Breast epithelium (tissue), 4 donors: ENCODE measurements at places on chromosomes 6 and 20. TPM values are rescaled to one million over a fixed set of nuclear protein-coding genes. Genes with fewer than 3 reads are reported as not detected.

DNA sequence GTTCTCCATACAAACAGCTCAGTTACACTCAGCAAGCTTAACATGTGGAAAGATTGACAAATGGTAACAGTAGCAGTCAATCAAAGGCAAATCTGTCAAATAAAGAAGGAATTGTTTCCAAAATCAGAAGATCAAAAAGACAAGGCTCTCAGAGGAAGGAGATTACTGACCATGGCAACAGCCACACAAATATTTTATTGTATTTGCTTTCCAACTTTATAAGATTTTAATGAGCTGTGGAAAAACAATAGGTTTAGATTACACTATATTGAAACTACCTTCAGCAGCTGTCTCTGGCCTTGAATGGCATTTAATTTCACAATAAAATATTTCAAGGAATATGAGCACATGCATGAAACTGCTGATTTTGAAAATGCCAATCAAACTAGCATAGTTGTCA is 1143.9 kb upstream of the GJE1 start:
- no peaks in the 10 kb centered on the region for H3K4me1 ChIP-seq
- H3K27ac ChIP-seq: no peak overlapping the region
- H3K4me3 ChIP-seq: no peak overlapping the region

GRCh38 chr6:137968901-137969300 is 101.8 kb downstream of the TNFAIP3 start:
- no peaks in the 10 kb centered on the region for H3K36me3 ChIP-seq
- peak overlapping the region; percentile 70 for H3K27ac ChIP-seq
- H3K4me1 ChIP-seq: no peaks in the 10 kb centered on the region
- DNase-seq: no peak
- H3K27me3 ChIP-seq: no peaks in the 10 kb centered on the region

DNA sequence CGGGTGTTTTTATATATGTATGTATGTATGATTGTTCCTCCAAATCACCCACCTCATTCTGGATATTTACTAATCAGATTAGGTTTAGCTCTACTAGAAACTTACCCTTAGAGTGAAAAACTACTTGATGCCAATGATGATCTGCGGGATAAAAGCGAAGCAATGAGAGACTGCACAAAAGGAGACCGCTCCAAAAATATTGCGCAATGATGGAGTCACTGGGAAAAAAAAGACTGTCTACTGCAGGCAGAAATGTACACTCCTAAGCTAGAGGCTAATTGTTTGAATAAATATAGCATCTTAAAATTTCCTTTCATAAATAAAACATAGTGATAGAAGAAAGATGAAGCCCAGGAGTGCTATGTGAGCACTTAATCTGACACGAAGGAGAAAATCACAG is 7.3 kb downstream of the RAB32 start:
- no peak overlapping the region for H3K27ac ChIP-seq
- H3K36me3 ChIP-seq: no peaks in the 10 kb centered on the region
- no peak for DNase-seq
- H3K4me3 ChIP-seq: no peak overlapping the region

DNA sequence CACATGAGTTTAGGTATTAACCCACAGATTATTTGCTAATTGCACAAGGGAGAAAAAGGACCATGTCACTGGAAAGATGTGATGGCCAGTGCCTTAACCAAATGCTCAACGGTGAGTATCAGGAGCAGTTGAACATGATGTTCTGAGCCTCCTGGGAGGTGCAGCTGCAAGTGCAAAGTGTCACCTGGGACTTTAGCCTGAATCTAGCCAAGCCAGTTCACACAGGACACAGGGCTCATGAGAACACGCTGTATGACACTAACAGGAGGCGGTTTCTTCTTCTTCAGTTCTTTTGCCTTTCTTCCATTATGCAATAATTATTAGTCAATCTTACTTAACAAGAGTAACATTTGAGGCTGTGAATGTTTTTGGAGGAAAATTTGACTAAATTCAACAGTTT is 225.3 kb downstream of the THBS2 start:
- no peaks in the 10 kb centered on the region for H3K36me3 ChIP-seq
- no peak overlapping the region for H3K4me3 ChIP-seq
- no peaks in the 10 kb centered on the region for H3K4me1 ChIP-seq
- DNase-seq: no peak

- no peak overlapping the region for H3K4me3 ChIP-seq
- H3K27ac ChIP-seq: no peak overlapping the region
- no peaks in the 10 kb centered on the region for H3K4me1 ChIP-seq
- no peak for DNase-seq
- H3K36me3 ChIP-seq: no peaks in the 10 kb centered on the region
Measured at GRCh38 chr6:95365454-95365853, 211.9 kb upstream of the MANEA start.

DNA sequence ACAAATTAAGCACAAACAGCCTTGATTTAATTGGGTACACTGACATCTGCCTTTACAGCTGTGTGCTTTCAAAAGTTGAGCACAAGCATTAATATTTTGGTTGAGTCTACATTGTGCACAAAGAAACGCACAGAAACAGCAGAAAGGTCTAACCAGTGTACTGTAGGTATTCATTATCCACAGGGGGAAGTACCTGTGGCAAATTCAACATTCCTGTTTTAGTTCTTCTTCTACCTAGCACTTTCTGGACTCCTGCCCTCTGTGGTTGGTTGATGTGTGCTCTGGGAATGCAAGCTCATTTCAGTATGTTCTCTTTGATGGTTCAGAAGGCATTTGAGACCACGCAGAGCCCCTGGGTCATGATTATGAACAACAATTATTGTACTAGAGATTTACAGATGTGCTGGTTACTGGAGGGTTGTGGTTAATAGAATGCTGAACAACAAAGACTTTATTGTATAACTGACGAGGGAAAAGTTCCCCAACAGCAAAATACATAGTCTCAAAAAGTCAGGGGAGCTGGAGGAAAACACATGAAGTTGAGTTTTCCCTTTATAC is 26.6 kb upstream of the DAAM2 start:
- H3K27me3 ChIP-seq: no peaks in the 10 kb centered on the region
- H3K27ac ChIP-seq: no peak overlapping the region
- H3K4me3 ChIP-seq: no peak overlapping the region

- peak overlapping the region; percentile 75 for H3K27ac ChIP-seq
- H3K4me1 ChIP-seq: no peaks in the 10 kb centered on the region
- no peaks in the 10 kb centered on the region for H3K27me3 ChIP-seq
- no peaks in the 10 kb centered on the region for H3K36me3 ChIP-seq
- H3K4me3 ChIP-seq: no peak overlapping the region
- no peak for DNase-seq
Measured at GRCh38 chr6:150668900-150669302, 69.2 kb downstream of the PLEKHG1 start.

GRCh38 chr6:34028691-34029360 is 117.1 kb downstream of the GRM4 start:
- no peaks in the 10 kb centered on the region for H3K4me1 ChIP-seq
- no peak for DNase-seq
- no peak overlapping the region for H3K27ac ChIP-seq
- no peaks in the 10 kb centered on the region for H3K27me3 ChIP-seq
- H3K36me3 ChIP-seq: no peaks in the 10 kb centered on the region

GRCh38 chr20:21340991-21341697 is 38.0 kb downstream of the XRN2 start:
- H3K27me3 ChIP-seq: no peaks in the 10 kb centered on the region
- no peaks in the 10 kb centered on the region for H3K4me1 ChIP-seq
- DNase-seq: no peak

GRCh38 chr6:120357447-120357846 is 976.8 kb downstream of the TBC1D32 start:
- H3K4me3 ChIP-seq: no peak overlapping the region
- no peaks in the 10 kb centered on the region for H3K4me1 ChIP-seq
- H3K27ac ChIP-seq: no peak overlapping the region
- no peak for DNase-seq
- no peaks in the 10 kb centered on the region for H3K27me3 ChIP-seq

- no peaks in the 10 kb centered on the region for H3K27me3 ChIP-seq
- no peak overlapping the region for H3K4me3 ChIP-seq
- H3K27ac ChIP-seq: no peak overlapping the region
- DNase-seq: no peak
Measured at GRCh38 chr6:43367245-43367984, 2.0 kb downstream of the ZNF318 start.

DNA sequence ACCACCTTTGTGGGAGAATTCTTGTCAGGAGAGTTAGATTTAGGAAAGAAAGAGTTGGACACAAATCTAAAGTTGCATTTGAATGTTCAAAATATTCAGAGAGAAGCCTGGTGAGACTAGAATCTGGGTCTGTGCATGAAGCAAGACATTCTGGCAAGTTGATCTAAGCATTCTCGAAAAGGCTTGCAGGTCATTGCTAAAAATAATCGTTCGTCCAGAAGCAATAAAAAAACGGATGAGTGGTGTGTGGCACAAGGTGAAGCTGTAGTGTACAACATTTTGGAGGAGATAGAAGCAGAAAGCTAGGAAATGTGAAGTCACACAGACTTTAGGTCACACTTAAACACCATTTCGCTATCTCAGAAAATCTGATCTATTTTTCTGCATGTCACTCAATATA is 114.9 kb upstream of the IFNGR1 start:
- H3K4me3 ChIP-seq: no peak overlapping the region
- no peak for DNase-seq
- H3K36me3 ChIP-seq: no peaks in the 10 kb centered on the region
- no peak overlapping the region for H3K27ac ChIP-seq
- no peaks in the 10 kb centered on the region for H3K4me1 ChIP-seq

DNA sequence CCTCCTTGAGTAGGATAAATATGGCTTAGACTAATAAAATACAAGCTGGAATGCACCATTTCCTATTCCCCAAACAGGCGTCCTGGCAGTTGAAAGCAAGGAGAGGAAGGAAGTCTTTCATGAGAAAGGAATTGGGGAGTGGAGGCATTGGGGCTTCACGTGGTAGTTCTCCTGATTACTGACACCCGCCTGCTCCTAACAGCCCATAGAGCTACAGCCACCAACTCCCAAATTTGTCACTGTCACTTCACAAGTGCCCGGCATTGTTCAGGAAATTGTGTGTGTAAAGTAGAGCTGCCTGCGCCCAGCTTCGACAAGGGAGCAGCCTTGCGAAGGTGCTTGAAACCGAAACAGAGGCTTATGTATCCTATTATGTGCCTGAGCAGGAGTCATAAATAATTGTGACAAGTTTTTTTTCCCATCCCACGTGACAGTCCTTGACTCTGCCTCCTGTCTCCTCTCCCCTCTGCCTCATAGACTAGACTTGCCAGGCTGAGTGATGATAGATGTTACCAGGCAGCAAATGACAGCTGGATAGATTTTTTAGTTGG is 301.7 kb upstream of the ZFP64 start:
- no peaks in the 10 kb centered on the region for H3K4me1 ChIP-seq
- H3K4me3 ChIP-seq: peak overlapping the region; percentile 3
- no peaks in the 10 kb centered on the region for H3K36me3 ChIP-seq
- no peak overlapping the region for H3K27ac ChIP-seq
- H3K27me3 ChIP-seq: no peaks in the 10 kb centered on the region
- no peak for DNase-seq

DNA sequence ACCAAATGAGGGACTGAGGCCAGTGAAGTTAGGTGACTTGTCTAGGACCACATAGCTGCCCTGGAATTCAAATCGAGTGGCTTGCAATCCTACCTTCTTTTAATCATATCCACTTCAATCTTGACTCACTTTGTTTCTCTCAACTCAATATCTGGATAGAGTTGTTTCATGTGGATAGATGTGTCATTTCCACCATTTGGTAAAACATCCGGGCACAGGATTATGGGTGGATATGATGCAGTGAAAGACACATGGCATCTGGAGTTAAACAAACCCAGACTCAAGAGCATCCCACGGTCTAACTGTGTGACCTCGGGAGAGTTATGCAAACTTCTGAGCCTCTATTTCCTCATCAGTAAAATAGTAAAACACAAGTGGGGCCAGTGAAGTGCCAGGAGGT is 103.6 kb upstream of the CNKSR3 start:
- no peaks in the 10 kb centered on the region for H3K4me1 ChIP-seq
- H3K4me3 ChIP-seq: no peak overlapping the region
- H3K27me3 ChIP-seq: no peaks in the 10 kb centered on the region
- DNase-seq: no peak
- H3K36me3 ChIP-seq: no peaks in the 10 kb centered on the region

GRCh38 chr6:34486106-34486740 is 20.3 kb downstream of the PACSIN1 start:
- no peaks in the 10 kb centered on the region for H3K36me3 ChIP-seq
- DNase-seq: no peak
- no peaks in the 10 kb centered on the region for H3K27me3 ChIP-seq
- H3K4me3 ChIP-seq: no peak overlapping the region
- H3K27ac ChIP-seq: no peak overlapping the region
- no peaks in the 10 kb centered on the region for H3K4me1 ChIP-seq

DNA sequence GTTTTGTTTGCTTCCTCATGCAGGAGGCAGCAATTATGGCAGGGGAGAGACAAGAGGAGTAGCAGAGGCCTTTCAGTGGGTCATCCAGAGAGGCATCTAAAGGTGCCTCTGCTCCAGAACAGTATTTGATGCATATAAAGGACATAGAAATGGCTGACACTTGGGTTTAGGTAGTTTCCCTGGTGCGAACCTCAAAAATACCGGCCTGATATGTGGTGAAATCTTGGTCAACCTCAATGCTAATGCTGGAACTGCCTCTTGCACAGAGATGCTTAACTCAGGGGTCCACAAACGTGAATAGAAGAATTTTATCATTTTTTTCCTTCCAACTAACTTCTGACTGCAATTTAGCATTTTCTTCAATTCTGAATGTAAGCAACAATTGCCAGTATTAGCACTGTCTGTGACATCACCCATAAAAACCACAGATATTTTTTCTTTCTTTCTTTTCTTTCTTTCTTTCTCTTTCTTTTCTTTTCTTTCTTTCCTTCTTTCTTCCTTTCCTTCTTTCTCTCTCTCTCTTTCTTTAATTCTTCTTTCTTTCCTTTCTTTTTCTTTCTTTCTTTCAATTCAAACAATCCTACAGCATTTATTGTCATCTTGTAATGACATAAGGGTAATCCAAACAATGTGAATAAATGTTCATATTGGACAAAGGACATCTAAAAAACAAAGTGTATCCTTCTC is 180.0 kb upstream of the UST start:
- H3K4me1 ChIP-seq: no peaks in the 10 kb centered on the region
- H3K36me3 ChIP-seq: no peaks in the 10 kb centered on the region
- DNase-seq: no peak
- H3K27ac ChIP-seq: no peak overlapping the region

DNA sequence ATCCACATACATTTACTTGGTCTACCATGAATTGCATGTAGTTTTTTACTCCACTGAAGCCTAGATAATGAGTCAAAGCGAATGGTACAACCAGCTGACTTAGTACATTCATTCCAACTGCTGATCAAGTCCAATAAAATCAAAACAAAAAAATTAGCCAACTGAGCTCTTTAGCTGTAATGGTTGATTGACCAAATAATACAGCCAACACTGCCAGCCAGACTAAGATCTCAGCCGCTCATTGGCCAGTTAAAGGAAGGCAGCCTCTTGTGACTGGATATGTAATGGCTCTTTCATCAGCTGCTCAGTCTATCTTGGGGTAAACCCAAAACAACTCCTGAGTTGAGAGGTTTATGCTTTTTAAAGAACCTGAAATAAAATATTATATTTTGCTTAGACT is 204.3 kb upstream of the RSPO3 start:
- DNase-seq: no peak
- no peak overlapping the region for H3K27ac ChIP-seq
- H3K4me3 ChIP-seq: no peak overlapping the region
- no peaks in the 10 kb centered on the region for H3K27me3 ChIP-seq
- H3K36me3 ChIP-seq: no peaks in the 10 kb centered on the region

The NOX3 gene
- not detected for total RNA-seq

The CD109 gene
- total RNA-seq: 16.8 TPM

The CD24 gene
- 16.8 TPM for total RNA-seq

The MEP1A gene
- total RNA-seq: 1.3 TPM

The ENPP1 gene
- total RNA-seq: 53.8 TPM

The PI3 gene
- 5.9 TPM for total RNA-seq

The ABHD16B gene
- total RNA-seq: not detected

The RBCK1 gene
- total RNA-seq: 69.5 TPM

The HLA-DRA gene
- total RNA-seq: 238 TPM
